ENCODE measurements at places on chromosomes 5 and 9.

DNA sequence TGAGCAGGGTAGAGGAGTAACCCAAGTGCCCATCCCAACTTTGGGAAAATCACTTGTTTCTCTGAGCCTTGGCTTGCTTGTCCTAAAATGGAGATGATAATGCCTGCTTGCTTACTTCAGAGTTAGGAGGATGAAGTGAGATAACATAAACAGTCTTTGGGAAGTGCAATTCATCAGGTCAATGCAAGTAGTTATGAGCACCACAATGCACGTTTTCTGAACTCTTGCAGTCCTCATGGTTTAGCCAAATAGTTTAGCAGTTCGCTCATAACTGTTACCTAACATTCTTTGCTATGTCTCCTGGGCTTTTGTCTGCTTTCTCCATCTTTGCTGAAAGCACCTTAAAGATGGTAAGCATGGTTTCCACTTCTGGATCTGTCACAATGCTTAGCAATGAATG lies 270.0 kb downstream of the ADAMTSL1 start:
- no peak overlapping the region for H3K27ac ChIP-seq
- peaks cover 13% of the 10 kb centered on the region for H3K27me3 ChIP-seq
- no peak for DNase-seq
- no peak overlapping the region for H3K4me3 ChIP-seq
- H3K36me3 ChIP-seq: no peaks in the 10 kb centered on the region
- H3K4me1 ChIP-seq: no peaks in the 10 kb centered on the region

GRCh38 chr9:96646081-96646991 lies 8.8 kb downstream of the PRXL2C start:
- no peak overlapping the region for H3K4me3 ChIP-seq
- H3K27ac ChIP-seq: no peak overlapping the region
- no peak for DNase-seq

GRCh38 chr9:14627513-14627912 lies 65.7 kb downstream of the ZDHHC21 start:
- H3K27ac ChIP-seq: no peak overlapping the region
- peaks cover 4% of the 10 kb centered on the region for H3K36me3 ChIP-seq
- no peaks in the 10 kb centered on the region for H3K4me1 ChIP-seq
- H3K4me3 ChIP-seq: no peak overlapping the region
- no peaks in the 10 kb centered on the region for H3K27me3 ChIP-seq
- DNase-seq: no peak

GRCh38 chr9:116005205-116005604 lies 148.4 kb upstream of the PAPPA start:
- H3K36me3 ChIP-seq: no peaks in the 10 kb centered on the region
- no peaks in the 10 kb centered on the region for H3K27me3 ChIP-seq

DNA sequence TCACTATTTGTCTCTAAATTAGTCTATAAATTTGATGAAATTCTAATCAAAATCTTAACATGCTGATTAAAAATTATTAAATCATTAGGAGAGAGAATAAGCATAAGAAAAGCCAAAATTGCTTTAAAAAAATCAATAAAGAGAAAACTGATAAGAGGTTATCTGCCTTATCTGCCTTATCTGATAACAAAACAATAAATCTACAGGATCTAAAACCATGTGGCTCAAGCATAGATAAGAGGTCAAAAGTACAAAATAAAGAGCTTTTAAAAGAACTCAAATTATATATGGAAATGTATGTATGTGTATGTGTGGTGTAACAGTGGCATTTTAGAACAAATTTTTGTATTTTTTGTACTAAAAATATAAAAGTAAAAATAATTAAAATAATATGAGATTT lies 18.6 kb downstream of the TRIM14 start:
- H3K4me1 ChIP-seq: peaks cover 83% of the 10 kb centered on the region
- H3K27ac ChIP-seq: peak overlapping the region; percentile 88

GRCh38 chr5:129400395-129400983 lies 59.6 kb upstream of the ADAMTS19 start:
- H3K4me1 ChIP-seq: no peaks in the 10 kb centered on the region
- H3K27me3 ChIP-seq: no peaks in the 10 kb centered on the region
- no peak overlapping the region for H3K27ac ChIP-seq
- no peak overlapping the region for H3K4me3 ChIP-seq

DNA sequence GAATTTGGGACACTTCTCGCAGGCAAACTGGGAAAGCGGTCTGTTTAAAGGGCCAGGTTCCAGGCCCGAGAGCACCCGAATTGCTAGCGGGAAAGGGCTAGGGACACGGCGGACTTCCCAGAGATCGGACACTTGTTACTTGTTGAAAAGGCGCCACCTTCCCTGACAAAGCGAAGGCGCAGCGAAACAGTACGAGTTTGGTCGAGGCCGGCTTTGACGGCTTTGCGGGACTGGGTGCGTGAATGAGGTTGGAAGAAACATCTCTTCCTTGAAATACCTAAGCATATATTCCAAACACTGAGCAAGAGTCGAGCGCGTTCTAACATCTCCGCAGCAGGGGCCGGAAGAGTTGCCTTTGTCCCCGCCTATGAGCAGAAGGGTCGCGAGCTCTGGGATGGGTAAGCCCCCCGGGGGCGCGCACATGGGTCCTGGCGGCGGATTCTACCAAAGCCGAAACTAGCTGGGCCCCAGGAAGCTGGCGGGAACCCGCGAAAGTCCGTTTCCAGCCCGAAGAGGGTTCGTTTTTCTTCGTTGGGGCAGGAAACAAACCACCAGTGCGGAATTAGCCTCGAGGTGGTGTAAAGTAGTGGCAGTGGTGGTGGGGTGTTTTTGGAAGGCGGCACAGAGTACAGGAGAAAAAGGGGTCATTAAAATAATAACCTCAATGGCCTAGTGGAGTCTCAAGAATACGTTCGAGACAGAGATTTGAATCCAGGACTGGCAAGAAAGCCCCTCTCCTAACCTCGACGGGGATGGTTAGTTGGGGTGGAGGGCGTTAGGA lies 1.5 kb downstream of the GDNF start:
- no peaks in the 10 kb centered on the region for H3K36me3 ChIP-seq
- H3K4me3 ChIP-seq: peak overlapping the region; percentile 51

GRCh38 chr9:98121058-98121457 lies 2.0 kb upstream of the TRIM14 start:
- H3K4me1 ChIP-seq: peaks cover 44% of the 10 kb centered on the region
- peaks cover 23% of the 10 kb centered on the region for H3K36me3 ChIP-seq
- H3K4me3 ChIP-seq: peak overlapping the region; percentile 85
- DNase-seq: no peak
- peak overlapping the region; percentile 97 for H3K27ac ChIP-seq
- H3K27me3 ChIP-seq: no peaks in the 10 kb centered on the region

- H3K27me3 ChIP-seq: no peaks in the 10 kb centered on the region
- no peak for DNase-seq
- H3K4me1 ChIP-seq: no peaks in the 10 kb centered on the region
- no peak overlapping the region for H3K4me3 ChIP-seq
Measured at GRCh38 chr9:16545639-16546038, 324.8 kb downstream of the BNC2 start.

DNA sequence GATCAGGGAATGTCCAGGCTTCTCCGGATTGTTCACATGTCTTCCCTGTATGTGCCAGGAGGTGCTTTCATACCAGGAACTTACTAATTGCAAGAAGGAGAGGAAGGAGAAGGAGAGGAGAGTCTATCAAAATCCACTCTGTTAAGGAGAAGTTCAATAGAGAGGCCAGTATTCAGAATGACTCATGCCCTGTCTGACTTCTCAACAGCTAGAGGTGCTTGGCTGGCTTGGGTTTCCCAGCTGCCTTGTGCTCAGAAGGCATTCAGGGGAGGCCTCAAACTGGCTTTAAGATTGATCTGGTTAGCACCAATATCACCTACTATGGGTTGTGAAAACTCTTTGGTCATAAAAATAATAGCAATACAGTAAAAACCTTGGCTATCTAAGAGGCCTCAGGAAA lies 167.9 kb upstream of the GLRA1 start:
- peaks cover 4% of the 10 kb centered on the region for H3K4me1 ChIP-seq
- no peak overlapping the region for H3K4me3 ChIP-seq
- no peak overlapping the region for H3K27ac ChIP-seq

DNA sequence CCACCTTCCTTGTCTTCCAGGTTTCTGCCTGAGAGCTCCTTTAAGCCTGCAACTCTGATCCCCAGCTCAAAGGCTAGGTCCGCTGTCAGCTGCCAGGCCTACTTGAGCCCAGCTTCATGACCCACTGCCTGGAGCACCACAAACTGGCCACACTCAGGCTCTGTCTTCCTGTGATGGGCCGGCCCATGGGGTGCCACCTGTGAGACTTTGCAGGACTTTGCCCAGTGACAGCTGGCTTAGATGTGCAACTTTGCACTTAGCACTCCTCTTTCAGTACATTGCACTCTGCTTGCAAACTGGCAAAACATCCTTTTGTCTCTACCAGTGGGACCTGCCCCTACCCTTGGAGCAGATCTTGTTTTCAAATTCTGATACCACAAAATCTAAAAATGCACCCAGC lies 311.5 kb upstream of the PDE4D start:
- no peak overlapping the region for H3K27ac ChIP-seq
- no peaks in the 10 kb centered on the region for H3K4me1 ChIP-seq
- DNase-seq: no peak
- H3K27me3 ChIP-seq: no peaks in the 10 kb centered on the region

DNA sequence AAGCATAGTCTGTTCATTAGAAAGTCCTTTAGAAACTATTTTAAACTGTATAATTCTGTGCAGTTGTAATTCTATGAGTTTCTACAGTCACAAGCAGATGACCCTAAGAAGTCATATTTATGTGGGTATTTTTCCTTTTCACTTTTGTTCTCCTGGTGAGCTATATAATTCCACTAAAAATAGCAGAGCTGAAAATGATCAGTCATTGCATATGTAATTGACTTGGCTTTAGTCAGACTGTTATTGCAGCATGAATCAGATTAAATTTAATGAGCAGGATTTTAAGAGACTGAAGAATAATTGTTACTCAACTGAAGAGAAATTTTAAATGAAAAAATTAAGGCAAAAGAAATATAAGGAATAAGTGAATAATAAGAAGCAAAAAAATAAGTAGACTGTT lies 108.5 kb downstream of the MTREX start:
- no peaks in the 10 kb centered on the region for H3K27me3 ChIP-seq
- H3K27ac ChIP-seq: no peak overlapping the region
- peaks cover 24% of the 10 kb centered on the region for H3K4me1 ChIP-seq

DNA sequence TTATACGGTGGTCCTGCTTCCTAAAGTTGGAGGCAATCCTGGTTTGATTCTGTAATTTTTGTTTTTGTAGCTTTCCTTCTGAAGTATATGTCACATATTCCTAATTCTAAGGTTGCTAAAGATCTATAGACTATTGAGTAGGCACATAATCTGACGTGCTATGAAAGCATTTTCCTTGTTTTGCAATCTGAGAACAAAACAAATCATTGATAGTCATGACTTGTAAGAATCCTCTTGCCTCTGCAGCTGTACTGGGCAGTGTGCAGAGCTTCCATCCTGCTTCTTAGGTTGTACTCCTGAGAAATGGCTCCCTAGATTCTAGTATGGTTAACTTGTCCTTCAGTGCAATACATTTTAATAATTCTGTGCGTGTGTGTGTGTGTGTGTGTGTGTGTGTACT lies 35.4 kb downstream of the SEMA6A start:
- no peak overlapping the region for H3K4me3 ChIP-seq
- H3K27me3 ChIP-seq: no peaks in the 10 kb centered on the region
- H3K27ac ChIP-seq: no peak overlapping the region
- H3K4me1 ChIP-seq: no peaks in the 10 kb centered on the region
- no peaks in the 10 kb centered on the region for H3K36me3 ChIP-seq
- DNase-seq: no peak

- peaks cover 44% of the 10 kb centered on the region for H3K36me3 ChIP-seq
- peaks cover 68% of the 10 kb centered on the region for H3K4me1 ChIP-seq
- H3K27ac ChIP-seq: peak overlapping the region; percentile 83
Measured at GRCh38 chr5:157574456-157575380, 857 bp downstream of the ADAM19 start.

DNA sequence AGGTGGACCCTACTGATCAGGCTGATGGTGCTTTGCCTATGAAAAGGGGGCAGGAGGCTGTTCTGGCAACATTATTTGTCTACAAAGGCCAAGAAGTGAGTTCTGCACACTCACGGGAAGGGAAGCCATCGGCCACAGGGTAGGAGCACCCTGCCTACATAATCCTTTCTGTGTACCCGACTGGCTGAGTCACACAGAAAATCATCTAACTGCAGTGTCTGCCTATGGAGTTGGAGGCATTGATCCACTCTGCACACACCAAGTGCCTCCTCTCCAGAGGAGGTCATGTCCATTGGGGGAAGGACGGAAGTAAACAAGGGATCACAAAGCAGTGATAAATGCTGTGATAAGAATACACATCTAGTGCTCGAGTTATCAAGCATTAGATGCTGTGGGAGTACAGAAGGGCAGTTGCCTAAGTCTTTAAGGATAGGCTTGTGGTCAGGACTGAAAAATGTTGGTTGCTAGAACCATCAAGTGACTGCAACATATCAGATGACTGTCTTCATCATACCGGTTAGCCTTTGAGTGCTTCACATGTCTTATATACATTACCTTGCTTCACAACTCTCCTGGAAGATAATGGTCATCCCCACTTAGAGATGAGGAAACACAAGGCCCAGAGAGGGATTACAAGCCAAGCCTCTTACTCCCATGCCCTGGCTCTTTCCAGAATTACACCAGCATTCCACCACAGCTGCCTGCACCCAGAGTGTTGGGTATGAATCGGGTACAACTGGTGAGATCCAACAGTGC lies 1.3 kb upstream of the SLC2A8 start:
- H3K4me3 ChIP-seq: peak overlapping the region; percentile 56
- H3K4me1 ChIP-seq: peaks cover 14% of the 10 kb centered on the region
- no peak overlapping the region for H3K27ac ChIP-seq
- no peaks in the 10 kb centered on the region for H3K36me3 ChIP-seq

DNA sequence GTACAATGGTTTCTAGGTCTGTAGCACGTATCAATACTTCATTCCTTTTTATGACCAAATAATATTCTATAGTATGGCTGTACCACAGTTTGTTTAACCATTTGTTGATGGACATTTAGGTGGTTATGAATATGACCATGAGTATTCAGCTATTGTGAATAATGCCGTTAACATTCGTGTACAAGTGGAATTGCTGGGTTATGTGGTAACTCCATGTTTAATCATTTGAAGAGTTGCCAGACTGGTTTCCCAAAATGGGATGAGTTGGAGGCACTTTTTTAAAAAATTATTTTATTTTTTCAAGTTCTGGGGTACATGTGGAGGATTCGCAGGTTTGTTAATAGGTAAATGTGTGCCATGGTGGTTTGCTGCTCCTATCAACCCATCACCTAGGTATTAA lies 4.6 kb downstream of the SNX2 start:
- no peak overlapping the region for H3K4me3 ChIP-seq
- H3K4me1 ChIP-seq: peaks cover 24% of the 10 kb centered on the region
- DNase-seq: no peak

- H3K27me3 ChIP-seq: no peaks in the 10 kb centered on the region
- peak overlapping the region; percentile 78 for H3K4me3 ChIP-seq
- DNase-seq: peak; percentile 55
- peaks cover 71% of the 10 kb centered on the region for H3K4me1 ChIP-seq
Measured at GRCh38 chr5:35852084-35852734, 4.5 kb upstream of the IL7R start.

DNA sequence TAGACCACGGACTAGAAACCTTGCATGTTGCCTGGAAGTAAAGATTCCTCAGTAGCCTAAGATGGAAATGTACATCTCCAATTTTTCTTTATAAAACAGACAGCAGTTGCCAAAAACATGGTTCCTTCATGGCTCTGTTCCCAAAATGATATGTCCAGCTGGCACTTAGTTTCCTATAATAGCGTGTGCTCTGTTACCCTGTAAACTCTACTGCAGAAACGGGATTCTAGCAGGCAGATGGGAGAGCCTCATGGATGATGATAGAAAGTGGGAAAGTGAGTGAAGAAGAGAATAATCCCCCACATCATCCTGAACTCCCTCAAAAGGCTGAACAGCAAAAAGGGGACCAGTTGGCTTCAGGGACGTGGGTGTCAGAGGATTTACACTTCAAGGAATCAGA lies 118.2 kb downstream of the FRMD3 start:
- DNase-seq: no peak
- no peak overlapping the region for H3K27ac ChIP-seq
- H3K4me1 ChIP-seq: no peaks in the 10 kb centered on the region
- no peaks in the 10 kb centered on the region for H3K36me3 ChIP-seq
- no peaks in the 10 kb centered on the region for H3K27me3 ChIP-seq

All from activated CD4-positive, alpha-beta T cell treated with anti-CD3 and anti-CD28 coated beads, Interleukin-2, amount 10 ng/mL, durations not matched to agents 7 days and 5 days (primary cell).